ENCODE measurements at places on chromosomes 11 and 22. TPM values are rescaled to one million over a fixed set of nuclear protein-coding genes. Genes with fewer than 3 reads are reported as not detected.

DNA sequence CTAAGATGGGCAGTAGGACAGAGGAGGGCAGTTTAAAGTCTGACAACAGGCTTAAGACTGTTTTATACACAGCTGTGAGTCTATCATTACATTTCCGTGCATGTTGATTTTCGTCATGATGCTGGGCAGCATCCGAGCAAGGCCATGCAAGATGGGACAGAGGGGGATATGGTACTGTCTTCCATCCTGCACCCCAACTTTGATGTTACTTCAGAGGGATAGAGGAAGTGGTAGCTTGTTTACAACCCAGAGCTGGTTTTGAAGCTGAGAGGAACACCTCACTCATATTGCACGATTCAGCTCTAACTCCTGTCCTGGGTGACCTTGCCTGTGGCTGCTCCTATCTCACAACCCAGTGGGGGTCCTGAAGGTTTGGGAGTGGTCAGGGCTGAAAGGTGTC lies 3.0 kb upstream of the SORL1 start:
- H3K27me3 ChIP-seq = no peaks in the 10 kb centered on the region
- no peaks in the 10 kb centered on the region for H3K4me1 ChIP-seq
- H3K27ac ChIP-seq = no peak overlapping the region
- DNase-seq = no peak
- H3K36me3 ChIP-seq = no peaks in the 10 kb centered on the region

DNA sequence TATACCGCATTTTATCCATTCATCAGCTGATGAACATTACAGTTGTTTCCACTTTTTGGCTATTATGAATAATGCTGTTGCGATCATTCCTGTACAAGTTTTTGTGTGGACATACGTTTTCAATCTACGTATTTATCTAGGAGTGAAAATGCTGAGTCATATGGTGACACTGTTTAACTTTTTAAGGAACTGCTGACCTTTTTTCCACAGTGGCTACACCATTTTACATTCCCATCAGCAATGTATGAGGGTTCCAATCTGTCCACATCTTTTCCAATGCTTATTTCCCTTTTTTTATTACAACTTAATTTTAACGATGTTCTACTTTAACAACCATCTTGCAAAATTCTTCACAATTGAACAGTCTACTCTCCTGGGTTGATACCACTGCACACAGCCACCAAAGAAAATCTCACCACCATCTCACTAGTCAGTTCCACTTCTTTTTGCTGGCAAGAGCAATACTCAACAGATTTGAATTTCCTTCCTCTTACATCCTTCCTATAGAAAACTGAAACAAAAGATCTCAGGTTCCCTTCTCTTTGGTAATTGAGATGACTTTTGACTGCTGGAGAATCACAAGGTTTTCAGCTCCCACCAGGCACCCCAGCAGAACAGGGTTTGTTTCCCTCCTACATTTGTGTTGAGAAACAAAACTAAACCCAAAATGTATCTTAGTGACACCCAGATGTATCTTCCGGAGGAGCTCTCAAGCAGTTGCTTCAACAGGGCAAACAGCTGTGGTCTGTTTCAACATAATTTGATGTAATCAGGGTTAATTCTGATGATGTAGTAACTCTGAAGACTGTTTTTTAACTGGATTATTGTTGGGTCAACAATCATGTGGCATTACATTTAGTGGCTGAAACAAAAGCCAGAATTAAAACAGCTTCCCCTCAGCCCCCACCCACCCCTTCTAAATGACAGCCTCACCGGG lies 7.0 kb upstream of the GAB2 start:
- no peaks in the 10 kb centered on the region for H3K27me3 ChIP-seq
- no peak for DNase-seq
- H3K4me1 ChIP-seq = no peaks in the 10 kb centered on the region
- no peaks in the 10 kb centered on the region for H3K36me3 ChIP-seq
- H3K4me3 ChIP-seq = no peak overlapping the region

The MS4A3 gene
- not detected for total RNA-seq

The GLYATL1 gene
- total RNA-seq = 0.73 TPM

GRCh38 chr11:11347592-11347991 lies 5.5 kb downstream of the CSNK2A3 start:
- no peaks in the 10 kb centered on the region for H3K4me1 ChIP-seq
- no peaks in the 10 kb centered on the region for H3K27me3 ChIP-seq
- no peak overlapping the region for H3K4me3 ChIP-seq

The OOSP4B gene
- total RNA-seq = not detected

DNA sequence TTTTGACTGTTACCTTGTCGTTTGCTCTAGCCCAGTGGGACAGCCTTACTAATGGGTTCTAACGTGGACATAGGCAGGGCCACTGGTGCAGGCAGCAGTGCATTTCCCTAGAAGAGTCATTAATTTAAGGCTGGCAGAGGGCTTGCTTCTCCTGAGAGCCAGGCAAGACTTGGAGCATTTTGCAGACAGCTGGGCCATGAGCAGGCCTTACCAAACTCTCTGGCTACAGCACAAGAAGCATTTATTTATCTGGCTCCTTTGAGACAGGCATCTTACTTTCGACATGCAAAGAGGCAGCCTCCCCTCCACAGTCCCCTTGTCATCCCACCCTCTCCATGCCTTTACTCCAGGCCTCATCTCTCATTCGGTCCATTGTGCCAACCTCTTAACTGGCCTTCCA lies 139.9 kb downstream of the CSNK2A3 start:
- no peak overlapping the region for H3K4me3 ChIP-seq
- no peak for DNase-seq
- no peak overlapping the region for H3K27ac ChIP-seq
- H3K4me1 ChIP-seq = peaks cover 8% of the 10 kb centered on the region
- no peaks in the 10 kb centered on the region for H3K36me3 ChIP-seq

DNA sequence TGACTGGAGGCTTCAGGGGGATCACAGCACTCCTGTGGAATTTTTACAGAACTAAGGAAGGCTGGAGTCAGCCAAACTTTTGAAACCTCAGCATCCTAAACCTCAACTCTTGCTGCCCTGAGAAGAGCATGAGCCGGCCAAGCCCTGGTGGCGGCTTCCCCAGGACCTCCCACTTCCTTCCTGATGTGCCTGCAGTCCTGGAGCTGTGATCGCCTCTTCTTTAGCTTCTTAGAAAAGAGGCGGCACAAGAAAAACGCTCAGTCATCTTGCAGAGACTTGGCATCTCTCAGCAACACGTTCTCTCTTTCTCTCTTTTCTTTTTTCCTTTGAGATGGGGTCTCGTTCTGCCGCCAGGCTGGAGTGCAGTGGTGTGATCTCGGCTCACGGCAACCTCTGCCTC lies 40.4 kb upstream of the AMPD3 start:
- no peak overlapping the region for H3K4me3 ChIP-seq
- H3K36me3 ChIP-seq = no peaks in the 10 kb centered on the region
- peak overlapping the region; percentile 14 for H3K27ac ChIP-seq
- no peak for DNase-seq
- no peaks in the 10 kb centered on the region for H3K27me3 ChIP-seq

DNA sequence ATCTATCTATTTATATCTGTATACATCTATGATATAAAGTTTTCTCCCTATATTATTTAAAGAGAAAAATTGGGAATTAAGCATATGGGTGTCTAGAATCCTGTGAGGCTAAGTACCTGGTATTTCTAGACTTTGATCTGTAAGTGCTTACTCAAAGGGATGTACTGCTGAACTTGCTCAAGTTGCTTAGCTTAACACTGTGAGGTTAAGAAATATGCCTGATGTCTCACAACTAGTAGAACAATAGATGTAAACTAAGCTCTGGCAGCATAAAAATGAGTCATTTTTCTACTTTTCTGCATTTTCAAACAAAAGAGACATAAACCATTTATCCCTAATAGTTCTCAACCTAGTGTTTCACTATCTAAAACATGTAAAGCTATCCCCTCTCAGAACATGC lies 744.4 kb upstream of the ANO3 start:
- H3K4me3 ChIP-seq = no peak overlapping the region
- H3K27me3 ChIP-seq = no peaks in the 10 kb centered on the region
- H3K27ac ChIP-seq = no peak overlapping the region
- no peak for DNase-seq
- H3K36me3 ChIP-seq = no peaks in the 10 kb centered on the region

Measured in breast epithelium (tissue), 4 donors.